Fibroblast of lung (primary cell): ENCODE measurements at places on chromosomes 3 and 15.

DNA sequence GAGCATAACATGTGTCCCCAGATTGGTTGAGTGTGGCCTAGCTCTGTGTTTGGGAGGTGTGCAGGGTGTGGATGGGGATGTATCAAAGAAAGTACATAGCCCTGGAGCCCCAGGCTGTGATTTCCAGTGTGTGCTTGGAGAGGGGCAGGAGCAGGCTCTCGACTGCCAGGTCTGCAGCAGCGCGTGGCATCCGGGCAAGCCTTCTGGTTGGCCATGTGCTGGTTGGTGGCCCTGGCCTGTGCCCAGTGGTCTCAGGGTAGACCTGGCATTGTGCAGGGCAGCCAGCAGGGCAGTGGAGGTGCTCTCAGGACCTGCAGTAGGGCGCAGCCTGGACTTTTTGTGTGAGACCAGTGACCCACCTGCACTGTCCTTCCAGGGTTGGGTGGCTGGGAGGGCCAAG is 231.5 kb downstream of the UBE3A start:
- no peak overlapping the region for H3K27ac ChIP-seq
- no peaks in the 10 kb centered on the region for H3K27me3 ChIP-seq
- H3K36me3 ChIP-seq, result no peaks in the 10 kb centered on the region
- DNase-seq, result no peak
- H3K4me1 ChIP-seq, result no peaks in the 10 kb centered on the region

GRCh38 chr3:44030687-44031305 is 210.9 kb upstream of the TOPAZ1 start:
- no peak overlapping the region for H3K4me3 ChIP-seq
- peaks cover 2% of the 10 kb centered on the region for H3K36me3 ChIP-seq
- DNase-seq, result peak; percentile 38
- no peaks in the 10 kb centered on the region for H3K27me3 ChIP-seq
- H3K4me1 ChIP-seq, result no peaks in the 10 kb centered on the region

DNA sequence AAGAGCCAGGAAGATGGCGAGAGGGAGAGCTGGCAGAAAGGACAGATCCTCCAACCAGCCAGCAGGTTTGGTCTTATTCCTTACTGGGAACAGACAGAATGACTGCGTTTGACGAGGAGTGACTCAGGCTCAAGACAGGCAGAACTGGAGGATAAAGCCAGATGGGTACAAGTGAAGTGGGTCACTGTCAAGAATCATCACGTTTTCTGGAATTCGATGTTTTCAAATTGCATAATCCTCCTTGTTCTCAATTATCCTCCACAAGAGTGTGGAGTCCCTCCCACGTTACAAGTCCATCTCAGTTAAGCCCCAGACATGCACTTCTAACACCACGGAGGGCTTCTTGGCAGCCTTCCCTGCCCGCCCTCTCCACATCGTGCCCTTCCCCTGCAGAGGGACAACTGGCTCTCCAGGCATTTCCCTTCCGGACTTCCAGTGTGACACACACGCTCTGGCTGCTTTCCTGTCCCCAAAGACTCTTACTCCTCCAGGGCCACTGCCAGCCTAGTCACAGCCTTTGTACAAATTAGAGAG is 183.1 kb downstream of the CHST2 start:
- H3K36me3 ChIP-seq, result no peaks in the 10 kb centered on the region
- DNase-seq, result peak; percentile 81
- H3K27me3 ChIP-seq, result no peaks in the 10 kb centered on the region
- peaks cover 7% of the 10 kb centered on the region for H3K4me1 ChIP-seq
- peak overlapping the region; percentile 39 for H3K27ac ChIP-seq

- no peak for DNase-seq
- H3K27ac ChIP-seq, result no peak overlapping the region
- H3K36me3 ChIP-seq, result no peaks in the 10 kb centered on the region
- H3K4me1 ChIP-seq, result no peaks in the 10 kb centered on the region
Observed at GRCh38 chr3:140905559-140905958, 36.1 kb upstream of the SLC25A36 start.

DNA sequence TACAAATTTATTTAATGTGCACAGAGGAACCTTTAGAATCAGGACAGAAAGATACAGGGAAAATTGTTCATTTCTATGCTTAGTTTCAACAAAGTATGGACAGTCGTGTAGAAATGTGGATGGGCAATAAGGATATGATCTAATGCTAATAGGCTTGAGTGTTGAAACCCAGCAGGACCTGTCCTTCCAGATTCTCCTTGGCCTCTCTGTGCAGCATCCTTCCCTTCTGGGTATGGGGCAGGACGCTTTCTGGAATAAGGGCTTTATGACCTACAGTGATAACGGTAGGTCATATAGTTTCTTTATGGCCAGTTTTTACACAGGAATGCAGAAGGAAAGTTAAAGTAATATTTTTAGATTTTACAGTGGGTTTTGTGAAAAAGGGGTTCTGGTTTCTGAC is 698.1 kb downstream of the SI start:
- H3K4me3 ChIP-seq, result no peak overlapping the region
- no peaks in the 10 kb centered on the region for H3K36me3 ChIP-seq
- H3K4me1 ChIP-seq, result no peaks in the 10 kb centered on the region
- DNase-seq, result no peak

GRCh38 chr15:46410705-46411104 is 775.9 kb downstream of the SQOR start:
- DNase-seq, result no peak
- H3K27me3 ChIP-seq, result no peaks in the 10 kb centered on the region
- no peak overlapping the region for H3K4me3 ChIP-seq
- no peaks in the 10 kb centered on the region for H3K4me1 ChIP-seq
- no peaks in the 10 kb centered on the region for H3K36me3 ChIP-seq
- no peak overlapping the region for H3K27ac ChIP-seq

GRCh38 chr3:12180218-12180617 is 21.5 kb upstream of the TIMP4 start:
- H3K27me3 ChIP-seq, result no peaks in the 10 kb centered on the region
- no peaks in the 10 kb centered on the region for H3K36me3 ChIP-seq
- peak; percentile 88 for DNase-seq
- H3K4me3 ChIP-seq, result no peak overlapping the region
- no peak overlapping the region for H3K27ac ChIP-seq

DNA sequence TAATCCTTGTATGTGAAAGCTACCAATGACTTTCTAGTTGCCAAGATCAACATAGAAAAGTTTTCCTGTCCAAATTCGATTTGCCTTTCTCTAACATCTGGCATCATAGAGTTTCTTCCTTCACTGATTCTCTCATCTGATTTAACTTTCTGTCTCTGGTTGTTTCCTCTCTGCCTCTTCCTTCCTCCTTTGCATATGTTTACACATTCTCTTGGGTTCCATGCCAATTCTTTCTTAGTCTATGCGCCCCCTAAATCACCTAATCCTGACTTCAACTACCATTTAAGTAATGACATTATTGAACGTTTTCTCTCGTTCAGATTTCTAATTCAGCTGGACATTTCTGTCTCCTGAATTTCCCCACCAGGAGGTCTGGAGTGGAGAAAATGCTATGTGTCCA is 561.9 kb upstream of the TGFBR2 start:
- H3K4me3 ChIP-seq, result no peak overlapping the region
- H3K36me3 ChIP-seq, result no peaks in the 10 kb centered on the region
- H3K27me3 ChIP-seq, result no peaks in the 10 kb centered on the region
- H3K4me1 ChIP-seq, result no peaks in the 10 kb centered on the region
- no peak overlapping the region for H3K27ac ChIP-seq

GRCh38 chr15:58777107-58777506 is 6.0 kb downstream of the MINDY2 start:
- H3K36me3 ChIP-seq, result no peaks in the 10 kb centered on the region
- H3K4me1 ChIP-seq, result peaks cover 2% of the 10 kb centered on the region
- H3K27ac ChIP-seq, result no peak overlapping the region
- no peaks in the 10 kb centered on the region for H3K27me3 ChIP-seq
- H3K4me3 ChIP-seq, result no peak overlapping the region

DNA sequence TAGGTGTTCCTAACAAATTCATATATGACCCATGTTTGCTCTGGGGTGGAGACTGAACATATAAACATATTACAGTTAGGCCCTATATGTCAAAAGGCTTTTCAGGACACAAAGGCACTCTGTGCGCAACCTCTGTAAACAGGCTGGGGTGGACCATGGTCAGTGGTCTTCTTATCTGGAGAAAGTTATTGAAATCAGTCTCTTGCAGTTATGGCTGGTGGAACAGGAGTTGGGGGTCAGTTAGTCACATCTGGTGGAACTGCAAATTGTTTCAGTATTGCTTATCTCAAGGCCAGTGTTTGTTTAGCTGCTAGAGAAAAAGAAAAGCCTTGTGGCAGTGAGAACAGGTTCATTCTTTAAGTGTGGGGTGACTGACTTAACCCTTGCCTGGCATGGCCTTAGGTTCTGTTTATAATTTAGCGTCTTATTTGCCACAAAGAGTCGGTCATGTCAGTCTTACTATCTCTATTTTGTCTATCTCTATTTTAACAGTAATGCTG is 5.9 kb upstream of the GP9 start:
- no peak for DNase-seq
- no peak overlapping the region for H3K27ac ChIP-seq
- no peaks in the 10 kb centered on the region for H3K4me1 ChIP-seq
- no peaks in the 10 kb centered on the region for H3K36me3 ChIP-seq
- no peak overlapping the region for H3K4me3 ChIP-seq

- no peaks in the 10 kb centered on the region for H3K36me3 ChIP-seq
- DNase-seq, result peak; percentile 96
- H3K27ac ChIP-seq, result peak overlapping the region; percentile 92
- H3K27me3 ChIP-seq, result no peaks in the 10 kb centered on the region
- H3K4me3 ChIP-seq, result peak overlapping the region; percentile 5
Observed at GRCh38 chr3:129596194-129597086, 10.0 kb downstream of the PLXND1 start.

DNA sequence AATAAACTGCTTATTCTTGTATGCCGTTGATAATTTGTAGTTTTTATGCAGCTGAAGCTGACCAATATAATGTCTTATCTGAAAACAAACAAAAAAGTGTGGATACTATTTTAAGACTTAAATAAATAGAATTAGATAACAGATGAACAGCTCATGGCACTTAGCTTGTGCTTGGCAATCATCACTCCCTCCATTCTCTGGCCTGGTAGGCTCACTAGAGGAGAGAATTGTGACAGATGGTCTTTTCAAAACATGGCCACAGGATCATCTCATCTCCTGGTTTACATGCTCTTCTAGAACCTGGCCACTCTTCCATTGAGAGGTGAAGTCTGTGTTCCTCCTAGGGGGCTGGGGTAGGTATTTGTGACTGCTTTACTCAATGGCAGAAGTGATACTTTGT is 58.4 kb upstream of the RBP1 start:
- no peaks in the 10 kb centered on the region for H3K4me1 ChIP-seq
- no peak overlapping the region for H3K4me3 ChIP-seq
- H3K27me3 ChIP-seq, result no peaks in the 10 kb centered on the region
- DNase-seq, result no peak

DNA sequence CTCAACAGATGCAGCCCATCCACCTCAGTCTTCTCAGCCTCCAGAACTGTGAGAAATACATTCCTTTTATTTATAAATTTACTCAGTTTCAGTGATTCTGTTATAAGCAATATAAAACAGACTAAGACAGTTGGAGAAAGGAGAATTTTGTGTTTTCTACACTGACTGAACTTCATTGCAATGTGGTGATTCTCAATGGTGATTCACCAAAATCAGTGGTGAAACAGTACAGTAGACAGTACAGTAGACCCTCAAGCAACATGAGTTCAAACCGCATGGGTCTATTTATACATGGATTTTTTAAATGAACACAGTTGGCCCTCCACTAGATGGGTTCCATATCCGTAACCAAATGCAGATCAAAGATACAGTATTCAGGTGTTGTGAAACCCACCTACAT is 403.1 kb upstream of the TGFBR2 start:
- H3K4me3 ChIP-seq, result no peak overlapping the region
- no peaks in the 10 kb centered on the region for H3K27me3 ChIP-seq
- H3K36me3 ChIP-seq, result no peaks in the 10 kb centered on the region

- no peaks in the 10 kb centered on the region for H3K27me3 ChIP-seq
- no peaks in the 10 kb centered on the region for H3K36me3 ChIP-seq
- H3K4me3 ChIP-seq, result no peak overlapping the region
- no peaks in the 10 kb centered on the region for H3K4me1 ChIP-seq
- H3K27ac ChIP-seq, result no peak overlapping the region
Observed at GRCh38 chr3:77414881-77415280, 375.0 kb downstream of the ROBO2 start.

DNA sequence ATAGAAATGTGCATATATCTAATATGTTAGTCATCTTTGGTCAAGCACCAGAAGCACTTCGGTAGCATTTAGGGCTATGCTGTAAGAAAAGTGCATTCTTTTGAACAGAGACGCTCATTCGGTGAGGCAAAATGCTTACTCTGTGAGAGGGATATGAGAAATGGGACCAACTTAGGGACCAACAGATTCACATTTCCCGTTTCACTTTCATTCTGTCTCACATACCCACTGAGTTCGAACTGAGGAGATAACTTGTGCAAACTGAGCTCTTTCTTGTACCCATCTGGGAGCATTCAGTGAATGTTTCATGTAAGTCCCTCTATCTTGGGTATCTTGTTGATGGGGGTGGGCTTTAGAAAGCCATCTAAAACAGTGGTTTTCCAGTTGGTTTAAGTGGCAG is 135.3 kb downstream of the FEZF2 start:
- no peaks in the 10 kb centered on the region for H3K36me3 ChIP-seq
- no peak overlapping the region for H3K27ac ChIP-seq
- no peaks in the 10 kb centered on the region for H3K4me1 ChIP-seq
- no peak for DNase-seq

DNA sequence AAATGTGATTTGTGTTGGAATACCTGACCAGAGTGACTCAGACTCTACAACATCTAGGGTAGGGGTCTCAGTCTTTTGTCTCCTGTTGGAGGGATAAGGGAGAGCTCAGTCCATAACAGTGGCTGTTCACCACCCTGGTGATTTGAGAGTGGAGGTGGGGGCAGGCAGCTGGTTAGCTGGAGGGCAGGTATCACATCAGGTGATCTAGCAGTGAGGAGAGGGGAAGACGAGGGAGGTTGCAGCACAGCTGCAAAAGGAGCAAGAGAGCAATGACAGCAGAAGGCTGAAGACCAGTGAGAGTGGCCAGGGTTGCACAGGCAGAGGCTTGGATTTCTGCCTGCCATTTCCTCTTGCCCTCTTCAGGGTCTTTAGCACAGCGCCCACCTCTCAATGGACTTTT is 38.4 kb downstream of the PLCL2 start:
- no peak overlapping the region for H3K4me3 ChIP-seq
- no peak for DNase-seq
- no peak overlapping the region for H3K27ac ChIP-seq

GRCh38 chr3:108114423-108115065 is 23.7 kb upstream of the CD47 start:
- H3K4me1 ChIP-seq, result no peaks in the 10 kb centered on the region
- no peaks in the 10 kb centered on the region for H3K36me3 ChIP-seq
- H3K4me3 ChIP-seq, result no peak overlapping the region
- no peak for DNase-seq
- no peak overlapping the region for H3K27ac ChIP-seq
- H3K27me3 ChIP-seq, result no peaks in the 10 kb centered on the region
